ENCODE measurements at places on chromosomes 12 and 14.

GRCh38 chr14:90534838-90535555 lies 138.2 kb downstream of the CALM1 start:
- no peak for DNase-seq

GRCh38 chr14:54975856-54976255 lies 51.0 kb downstream of the WDHD1 start:
- DNase-seq = no peak

DNA sequence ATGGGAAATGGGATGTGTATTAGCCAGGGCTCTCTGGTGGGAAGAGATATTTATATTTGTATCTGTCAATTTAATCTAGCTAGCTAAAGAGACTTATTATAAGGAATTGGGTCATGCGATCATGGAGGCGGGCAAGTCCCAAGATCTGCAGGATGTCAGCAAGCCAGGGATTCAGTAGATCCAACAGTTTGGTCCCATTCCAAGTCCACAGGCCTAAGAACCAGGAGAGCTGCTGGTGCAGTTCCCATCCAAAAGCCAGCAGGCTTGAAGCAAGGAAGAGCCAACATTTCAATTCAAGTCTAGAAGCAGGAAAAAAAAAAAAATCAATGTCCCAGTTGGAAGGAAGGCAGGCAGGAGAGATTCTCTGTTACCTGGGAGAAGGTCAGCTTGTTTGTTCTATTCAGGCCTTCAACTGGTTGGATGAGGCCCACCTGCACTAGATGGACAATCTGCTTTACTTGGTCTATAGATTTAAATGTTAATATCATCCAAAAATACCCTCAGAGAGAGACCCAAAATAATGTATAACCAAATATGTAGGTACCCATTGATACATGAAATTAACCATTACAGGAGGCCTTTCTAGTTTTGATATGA lies 60.7 kb upstream of the BCAT1 start:
- no peak for DNase-seq

DNA sequence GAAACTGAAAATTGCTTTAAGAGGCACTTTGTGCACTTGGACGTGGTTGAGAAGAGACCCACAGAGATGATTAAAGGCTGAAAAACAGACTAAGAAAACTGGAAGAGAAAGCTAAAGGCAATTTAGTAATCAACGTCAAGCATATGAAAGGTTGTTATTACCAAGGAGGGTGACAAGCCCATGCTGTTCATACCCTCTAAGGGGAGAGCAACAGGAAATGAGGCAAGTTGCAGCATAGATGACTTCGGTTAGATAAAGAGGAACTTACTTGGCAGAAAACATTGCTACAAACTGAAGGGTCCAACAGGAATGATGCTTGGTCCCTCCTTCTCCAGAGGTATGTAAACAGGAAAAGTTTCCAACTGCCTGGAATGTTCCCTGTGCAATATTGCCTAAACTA lies 107.8 kb downstream of the DUSP6 start:
- peak; percentile 24 for DNase-seq

DNA sequence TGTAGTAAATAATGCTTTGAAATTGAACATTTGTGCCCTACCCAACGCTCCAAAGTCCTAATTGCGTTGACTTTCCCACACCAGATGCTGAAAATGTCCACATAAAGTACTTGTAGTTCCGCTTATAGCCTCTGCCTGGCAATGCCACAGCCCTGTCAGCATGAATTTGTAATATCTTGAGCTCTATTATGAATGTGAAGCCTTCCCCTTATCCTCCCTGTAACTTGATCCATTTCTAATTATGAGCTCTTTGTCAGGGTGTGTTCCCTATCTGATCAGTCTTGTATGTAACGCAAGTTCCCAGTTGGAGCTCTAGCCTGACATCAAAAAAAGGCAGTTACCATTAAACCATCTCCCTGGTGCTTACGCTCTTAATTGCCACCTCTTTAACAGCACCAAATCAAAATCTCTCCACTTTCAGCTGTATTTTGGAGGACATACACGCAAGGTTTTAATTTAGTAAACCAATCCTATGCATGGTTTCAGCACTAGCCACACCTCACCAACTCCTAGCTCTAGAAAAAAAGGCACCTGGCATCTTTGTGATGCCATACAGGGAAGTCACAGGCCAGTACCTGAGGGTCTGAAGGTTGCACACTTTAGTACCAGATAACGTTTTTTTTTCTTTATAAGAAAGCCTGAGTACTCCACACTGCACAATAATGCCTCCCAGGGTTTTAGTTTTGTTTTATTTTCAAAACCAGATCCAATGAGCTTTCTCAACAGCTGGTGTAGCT lies 69.3 kb downstream of the EEA1 start:
- DNase-seq = no peak

GRCh38 chr14:76653875-76654572 lies 107.2 kb upstream of the VASH1 start:
- DNase-seq = no peak

- no peak for DNase-seq
Observed at GRCh38 chr12:121949648-121950397, 31.4 kb downstream of the CFAP251 start.

- no peak for DNase-seq
Observed at GRCh38 chr14:31560759-31561154, 447 bp upstream of the NUBPL start.

- no peak for DNase-seq
Observed at GRCh38 chr14:64722842-64723447, 18.7 kb downstream of the PLEKHG3 start.

DNA sequence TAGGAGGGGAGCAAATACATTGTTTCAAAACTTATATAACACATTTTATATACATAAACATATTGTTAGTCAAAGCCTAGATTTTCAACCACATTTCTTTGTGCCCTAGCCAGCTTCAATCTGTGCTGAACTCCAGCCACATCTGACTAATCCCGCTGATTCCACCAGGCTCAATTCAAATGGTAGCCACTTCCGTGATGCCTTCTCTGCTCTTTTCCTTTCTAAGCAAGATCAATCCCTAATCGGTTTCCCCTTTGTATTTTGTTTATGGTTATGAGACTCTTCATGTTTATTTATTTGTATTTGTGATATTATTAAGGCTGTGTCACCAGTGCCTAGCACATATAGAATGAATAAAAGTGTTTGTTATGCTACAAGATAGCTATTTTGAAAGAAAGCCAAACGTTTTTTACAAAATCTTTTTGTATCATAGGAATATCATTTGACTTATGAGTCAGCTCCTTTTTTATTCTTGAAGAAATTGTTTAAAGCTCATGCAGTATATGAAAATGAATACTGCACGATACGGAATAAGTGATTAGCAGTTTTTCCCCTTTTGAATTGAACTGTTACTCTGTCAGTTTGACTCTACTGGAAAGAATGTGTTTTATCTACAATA lies 110.2 kb downstream of the PLEKHA5 start:
- DNase-seq = no peak

DNA sequence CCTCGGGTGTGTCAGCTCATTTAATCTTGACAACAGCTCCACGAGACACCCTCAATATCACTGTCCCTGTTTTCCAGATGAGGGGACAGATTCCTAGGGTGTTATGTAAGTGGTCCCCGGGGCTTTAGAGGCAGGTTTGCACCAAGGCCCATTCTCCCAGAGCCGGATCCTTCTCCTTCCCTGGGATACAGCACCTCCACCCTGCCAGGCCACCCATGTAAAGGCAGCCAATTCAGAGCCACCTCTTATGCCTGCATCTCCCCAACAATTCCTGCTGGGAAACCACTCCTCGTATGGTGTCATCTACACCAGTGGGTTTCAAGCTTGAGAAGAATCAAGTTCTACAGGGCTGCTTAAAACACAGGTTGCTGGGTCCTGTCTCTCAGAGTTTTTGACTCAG lies 4.1 kb upstream of the CYP46A1 start:
- no peak for DNase-seq

DNA sequence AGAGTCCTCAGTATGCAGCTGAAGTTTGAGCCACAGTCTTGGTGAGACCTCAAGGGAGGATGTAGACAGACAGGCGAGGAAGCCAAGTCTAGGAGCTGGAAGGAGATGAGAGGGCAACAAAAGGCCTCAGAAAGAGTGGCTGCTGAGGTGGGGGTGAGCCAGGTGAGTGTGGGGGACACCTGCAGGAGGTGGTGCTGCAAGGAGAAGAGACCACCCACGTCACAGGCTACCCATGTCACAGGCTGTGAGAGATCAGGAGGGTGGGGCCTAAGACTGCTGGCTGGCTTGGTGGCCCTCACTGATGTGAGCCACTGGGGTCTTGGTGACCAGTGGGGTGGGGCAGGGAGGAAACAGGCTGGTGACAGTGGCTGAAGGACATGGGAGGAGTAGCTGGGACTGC lies 97.3 kb downstream of the KIF26A start:
- no peak for DNase-seq

GRCh38 chr12:41142376-41142775 lies 45.7 kb upstream of the PDZRN4 start:
- no peak for DNase-seq

GRCh38 chr14:64467101-64467500 lies 1.8 kb downstream of the AKAP5 start:
- no peak for DNase-seq

- no peak for DNase-seq
Observed at GRCh38 chr12:115382681-115383080, 698.7 kb upstream of the TBX3 start.

DNA sequence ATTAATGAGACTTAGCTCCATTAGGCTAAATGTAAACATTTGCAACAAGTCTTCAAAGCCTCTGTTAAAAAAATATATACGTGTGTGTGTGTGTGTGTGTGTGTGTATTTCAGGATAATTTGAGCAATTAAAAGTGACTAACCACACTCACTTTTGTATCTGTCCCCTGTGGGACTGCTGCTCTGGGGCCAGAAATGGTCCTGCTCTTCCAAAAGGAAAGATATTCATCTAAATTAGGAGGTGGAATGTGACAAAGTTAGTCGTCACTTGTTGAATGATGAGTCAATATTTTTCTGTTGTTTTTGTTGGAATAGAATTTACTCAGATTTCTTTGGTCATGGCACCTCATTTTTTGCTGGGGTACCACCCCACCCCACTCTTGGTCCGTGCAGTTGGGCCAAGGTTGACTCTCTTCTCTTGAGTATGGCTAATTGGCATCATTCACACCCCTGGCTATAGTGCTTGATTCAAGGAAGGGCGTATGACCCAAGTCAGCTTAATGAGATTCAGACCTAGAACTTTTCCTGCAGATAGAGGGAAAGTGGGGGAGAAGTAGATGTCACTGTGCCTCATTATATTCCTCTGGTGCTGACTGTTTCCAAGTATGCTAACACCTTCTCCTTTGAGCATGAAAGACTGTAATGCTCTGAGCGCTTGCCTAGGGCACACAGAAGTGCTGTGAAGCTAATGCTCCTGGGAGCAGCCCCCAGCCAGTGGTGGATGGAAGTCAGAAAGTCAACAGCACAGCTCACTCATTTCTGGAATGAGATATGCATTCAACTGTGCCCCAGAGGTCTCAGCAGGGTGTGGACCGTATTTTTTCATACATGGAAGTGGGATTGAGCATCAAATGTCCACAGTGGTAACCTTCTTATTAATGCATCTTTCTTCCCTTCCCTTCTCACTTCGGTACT lies 577.0 kb upstream of the TBX3 start:
- DNase-seq = no peak

DNA sequence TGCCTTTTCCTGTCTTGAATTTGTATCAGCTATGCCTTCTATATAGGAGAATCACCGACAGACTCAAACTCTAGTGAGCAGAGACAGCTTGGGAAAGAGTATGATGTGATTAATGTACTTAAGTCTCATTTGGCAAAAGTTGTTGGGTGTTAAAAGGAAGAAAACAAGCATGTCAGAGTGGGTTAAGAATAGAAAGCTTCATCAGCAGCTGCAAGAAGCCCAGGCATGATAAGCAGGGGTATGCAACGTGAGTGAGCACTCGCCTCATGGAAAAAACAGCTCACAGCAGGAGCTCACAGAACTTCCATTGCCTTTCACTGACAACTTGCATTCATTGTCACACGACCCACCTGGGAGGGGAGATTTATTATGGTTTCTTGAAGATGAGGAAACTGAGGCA lies 35.9 kb upstream of the WNK1 start:
- no peak for DNase-seq

DNA sequence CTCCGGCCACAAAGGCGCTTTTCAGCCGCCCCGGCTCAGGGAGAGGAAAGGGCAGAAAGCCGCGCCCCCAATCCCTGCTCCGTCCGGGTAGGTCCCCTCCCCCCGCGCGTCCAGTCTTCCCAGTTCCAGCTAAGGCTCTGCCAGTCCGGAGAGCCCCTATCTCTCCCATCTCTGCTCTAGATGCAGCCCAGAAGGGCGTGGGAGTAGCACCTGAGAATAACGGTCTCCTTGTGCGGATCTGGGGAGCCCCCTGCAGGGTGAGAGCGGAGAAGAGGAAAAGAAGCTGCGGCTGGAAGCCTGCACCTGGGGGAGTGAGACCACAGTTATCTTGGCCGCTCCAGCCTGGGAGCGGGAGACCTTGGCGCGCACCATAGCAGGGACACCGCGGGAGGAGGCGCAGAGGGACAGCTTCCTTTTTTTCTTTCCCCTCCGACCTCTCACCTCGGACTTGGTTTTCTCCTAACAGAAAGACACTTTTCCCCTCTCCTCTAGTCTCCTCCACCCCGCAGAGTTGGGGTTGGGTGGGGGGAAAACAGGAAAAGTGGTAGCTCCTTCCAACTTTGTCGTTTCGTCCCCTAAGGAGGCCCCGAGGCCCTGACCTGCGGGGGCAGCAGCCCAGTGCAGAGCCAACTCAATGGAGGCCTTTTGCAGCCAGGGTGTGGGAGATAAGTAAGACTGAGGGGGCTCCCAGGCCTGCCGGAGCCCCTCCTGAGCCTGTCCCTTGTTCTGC lies 2.4 kb downstream of the DHH start:
- DNase-seq = peak; percentile 54

- DNase-seq = peak; percentile 2
Observed at GRCh38 chr12:16198884-16199283, 78.6 kb downstream of the SLC15A5 start.

DNA sequence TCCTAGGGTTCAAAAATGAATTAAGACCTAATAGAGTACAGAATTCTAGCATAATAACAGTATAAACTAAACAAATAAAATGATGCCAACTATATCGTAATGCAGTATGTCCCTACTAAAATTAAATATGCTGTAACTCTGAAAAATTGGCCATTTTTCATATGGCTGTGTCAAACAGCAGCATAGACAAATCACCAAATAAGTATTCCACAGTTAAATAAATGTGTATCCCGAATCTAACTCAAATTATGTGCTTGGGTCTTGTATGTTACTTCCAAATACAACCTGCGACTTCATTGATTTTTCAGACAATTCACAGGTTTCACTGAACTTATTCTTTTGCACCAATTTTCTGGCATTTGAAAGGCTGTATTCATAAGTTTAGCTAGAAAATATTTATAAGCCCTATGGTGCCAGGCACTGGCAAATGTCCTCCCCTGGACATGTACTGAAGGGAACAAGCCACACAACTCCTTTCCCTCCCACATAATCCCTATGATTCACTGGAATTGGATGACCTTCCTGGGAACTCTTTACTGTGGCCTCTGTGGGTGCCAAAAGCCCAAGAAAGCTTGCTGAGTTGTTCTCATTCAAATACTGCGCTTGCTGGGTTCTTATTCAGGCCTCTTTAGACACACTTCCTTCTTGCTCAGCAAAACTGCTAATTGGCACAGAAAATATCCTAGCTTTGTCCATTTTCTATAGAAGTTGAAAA lies 108.8 kb downstream of the KITLG start:
- DNase-seq = no peak

- no peak for DNase-seq
Observed at GRCh38 chr12:55978393-55978792, 4.5 kb downstream of the RAB5B start.
